NT2/D1 (cell line): ENCODE measurements at places on chromosomes 16 and 17.

DNA sequence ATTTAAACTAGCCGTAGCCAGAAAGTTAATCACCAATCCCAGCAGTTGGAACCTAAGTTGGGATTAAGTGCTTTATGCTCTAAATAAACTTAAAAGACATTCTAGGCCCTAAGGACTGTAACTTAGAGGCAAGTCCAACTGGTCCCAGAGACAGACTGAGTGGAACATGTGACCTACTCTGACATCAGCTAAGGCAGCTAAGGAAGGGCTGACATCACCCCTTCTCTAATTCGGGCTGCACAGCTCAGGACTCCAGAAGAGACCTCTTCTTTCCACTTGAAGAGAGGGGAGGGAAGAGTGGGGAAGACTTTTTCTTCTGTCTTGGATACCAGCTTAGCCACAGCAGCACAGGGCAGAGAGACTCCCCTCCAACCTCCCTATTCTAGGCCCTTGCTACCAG, 565.2 kb downstream of the CDH8 start:
- no peak for DNase-seq

DNA sequence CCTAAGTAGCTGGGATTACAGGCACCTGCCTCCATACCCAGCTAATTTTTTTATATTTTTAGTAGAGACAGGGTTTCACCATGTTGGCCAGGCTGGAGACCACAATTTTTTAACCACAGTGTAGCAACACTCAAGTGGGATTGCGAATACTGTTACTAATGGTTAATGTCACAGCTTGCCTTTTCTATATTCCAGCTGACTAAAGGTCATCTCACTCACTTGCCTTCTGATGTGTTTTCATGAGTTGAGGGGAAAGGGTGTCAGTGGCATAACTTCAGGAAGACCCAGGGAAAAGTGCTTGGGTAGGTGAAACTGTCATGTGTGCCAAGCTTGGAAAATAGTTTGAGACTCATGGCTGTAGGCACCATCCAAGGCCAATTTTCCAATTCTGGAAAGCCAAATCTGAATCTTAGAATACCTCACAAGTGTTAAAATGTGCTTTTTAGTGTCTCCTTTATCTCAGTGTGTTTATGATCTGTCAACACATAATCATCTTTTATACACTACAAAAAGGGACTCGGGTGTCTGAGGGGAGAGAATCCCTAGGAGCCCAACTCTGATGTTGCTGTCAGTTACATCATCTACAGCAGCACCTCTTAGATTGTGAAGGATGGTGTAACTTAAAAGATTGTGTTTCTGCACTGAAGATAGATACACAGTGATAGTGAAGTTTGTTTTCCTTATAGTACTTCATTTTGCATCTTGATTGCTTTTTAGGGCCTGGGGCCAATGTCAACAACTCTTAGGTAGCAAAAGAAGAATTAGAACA, 27.1 kb downstream of the OGFOD1 start:
- no peak for DNase-seq

GRCh38 chr16:79593074-79593531, 7.4 kb downstream of the MAF start:
- DNase-seq = no peak

DNA sequence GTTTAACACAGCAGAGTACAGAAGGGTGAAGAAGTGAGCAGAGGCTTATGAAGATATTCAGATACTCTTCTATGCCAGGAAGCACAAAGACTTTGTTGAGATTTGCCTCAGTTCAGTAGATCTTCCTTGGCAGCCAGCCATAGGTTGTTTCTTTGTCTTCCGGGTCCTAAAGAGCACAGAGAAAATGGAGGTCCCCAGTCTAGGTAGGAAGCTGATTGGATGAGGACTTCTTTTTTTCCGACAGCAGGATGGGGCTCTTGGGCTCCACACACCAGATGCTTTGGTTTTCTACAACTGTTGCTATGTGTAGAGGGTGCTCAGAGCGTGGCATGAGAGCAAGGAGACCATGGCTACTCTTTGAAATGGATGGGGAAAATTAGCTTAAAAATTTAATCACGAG, 8.3 kb upstream of the CDC6 start:
- DNase-seq = no peak

DNA sequence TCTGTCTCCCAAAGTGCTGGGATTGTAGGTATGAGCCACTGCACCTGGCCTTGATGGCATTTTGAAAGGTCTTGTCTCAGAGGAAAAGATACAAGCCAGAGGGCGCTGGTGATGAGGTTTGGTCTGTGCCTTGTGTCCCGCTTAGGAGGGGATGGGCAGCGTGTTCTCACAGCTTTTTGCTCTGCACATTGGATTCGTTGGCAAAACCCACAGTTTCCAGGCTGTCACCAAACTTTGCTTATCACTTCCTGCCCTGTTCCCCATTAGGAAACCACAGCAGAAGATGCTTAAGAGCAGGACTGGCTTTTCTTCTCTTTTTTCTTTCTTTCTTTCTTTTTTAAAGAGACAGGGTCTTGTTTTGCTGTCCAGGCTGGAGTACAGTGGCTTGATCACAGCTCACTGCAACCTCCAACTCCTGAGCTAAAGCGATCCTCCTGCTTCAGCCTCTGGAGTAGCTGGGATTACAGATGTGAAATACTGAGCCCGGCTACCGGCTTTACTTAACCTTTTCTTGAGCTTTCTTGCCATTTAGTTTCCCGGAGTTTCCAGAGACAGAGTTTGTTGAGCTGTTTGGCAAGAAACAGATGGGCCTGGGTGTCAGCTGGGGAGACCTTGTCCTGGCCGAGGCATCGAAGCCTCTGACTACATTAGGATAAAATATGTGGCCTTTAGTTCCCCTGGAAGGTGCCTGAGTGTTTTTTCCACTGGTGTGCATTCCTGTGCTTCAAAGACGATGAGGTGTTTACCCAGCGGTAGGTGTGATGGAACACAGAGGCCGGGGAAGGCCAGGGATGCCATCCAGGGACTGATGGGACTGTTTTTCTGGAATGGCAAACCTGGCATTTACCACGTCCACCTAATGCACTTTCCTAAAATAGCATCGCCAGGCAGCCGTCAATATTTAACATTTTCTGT, 112.9 kb downstream of the ABCC1 start:
- DNase-seq = no peak
